ENCODE measurements at places on chromosomes 2 and 18.

- DNase-seq = no peak
Observed at GRCh38 chr2:141714496-141714895, 416.3 kb downstream of the LRP1B start.

GRCh38 chr2:41718705-41719104, 329.1 kb upstream of the PKDCC start:
- no peak for DNase-seq

DNA sequence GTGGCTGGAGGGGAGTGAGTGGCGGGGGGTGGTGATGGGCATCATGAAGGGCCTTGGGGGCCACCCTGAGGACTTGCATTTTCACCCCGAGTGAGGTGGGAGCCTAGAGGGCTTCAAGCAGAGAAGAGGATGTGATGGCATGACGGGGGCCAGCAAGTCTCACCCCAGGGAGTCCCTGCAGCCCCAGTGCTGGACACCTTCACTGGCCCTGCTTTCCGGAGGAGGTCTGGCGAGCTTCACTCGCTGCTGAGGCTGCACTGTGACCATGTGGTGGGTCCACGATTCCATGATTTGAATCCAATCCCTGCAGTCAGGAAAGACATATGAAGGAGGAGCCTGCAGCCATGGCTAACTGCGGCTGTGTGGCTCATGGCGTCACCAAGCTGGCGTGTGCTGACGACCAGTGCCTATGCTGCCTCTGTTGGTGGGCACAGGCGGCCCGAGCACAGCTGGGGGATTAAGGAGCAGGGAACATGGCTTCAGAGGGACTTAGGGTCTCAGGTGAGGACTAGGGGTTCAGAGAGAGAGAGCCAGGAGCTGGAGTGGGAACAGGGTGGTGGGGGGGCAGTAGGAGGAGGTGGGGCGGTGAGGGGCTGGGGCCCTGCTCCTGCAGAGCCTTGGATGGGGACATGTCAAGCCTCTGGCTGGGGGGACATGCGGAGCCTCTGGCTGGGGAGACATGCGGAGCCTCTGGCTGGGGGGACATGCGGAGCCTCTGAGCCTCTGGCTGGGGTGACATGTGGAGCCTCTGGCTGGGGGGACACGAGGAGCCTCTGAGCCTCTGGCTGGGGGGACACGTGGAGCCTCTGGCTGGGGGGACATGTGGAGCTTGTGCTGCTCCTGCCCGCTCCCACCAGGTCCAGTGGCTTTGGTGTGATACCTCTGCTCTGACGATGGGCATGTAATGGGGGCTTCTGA, 3.6 kb downstream of the ZAP70 start:
- DNase-seq = no peak

- no peak for DNase-seq
Observed at GRCh38 chr2:121473512-121473911, 57.2 kb upstream of the RNU4ATAC start.

DNA sequence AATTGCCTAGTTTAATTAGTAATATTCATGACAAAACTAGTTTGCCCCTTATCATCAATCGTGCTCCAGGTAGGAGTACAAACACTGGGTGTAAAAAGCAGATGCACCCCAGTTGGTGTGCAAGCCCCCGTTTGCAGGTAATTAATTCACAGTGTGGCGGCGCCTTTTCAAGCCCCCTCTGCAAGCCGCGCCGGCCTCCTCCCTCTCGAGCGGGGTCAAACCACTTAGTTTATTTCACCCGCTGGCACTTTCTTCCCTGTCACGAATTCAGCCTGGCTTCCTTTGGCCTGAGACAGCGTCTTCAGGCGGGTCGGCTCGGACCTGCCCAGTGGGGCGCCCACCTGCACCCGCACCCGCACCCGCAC, 64.7 kb upstream of the MAPRE2 start:
- DNase-seq = no peak

- no peak for DNase-seq
Observed at GRCh38 chr2:134642938-134643337, 75.9 kb downstream of the TMEM163 start.

GRCh38 chr2:222034058-222034457, 264.7 kb downstream of the PAX3 start:
- DNase-seq = no peak

DNA sequence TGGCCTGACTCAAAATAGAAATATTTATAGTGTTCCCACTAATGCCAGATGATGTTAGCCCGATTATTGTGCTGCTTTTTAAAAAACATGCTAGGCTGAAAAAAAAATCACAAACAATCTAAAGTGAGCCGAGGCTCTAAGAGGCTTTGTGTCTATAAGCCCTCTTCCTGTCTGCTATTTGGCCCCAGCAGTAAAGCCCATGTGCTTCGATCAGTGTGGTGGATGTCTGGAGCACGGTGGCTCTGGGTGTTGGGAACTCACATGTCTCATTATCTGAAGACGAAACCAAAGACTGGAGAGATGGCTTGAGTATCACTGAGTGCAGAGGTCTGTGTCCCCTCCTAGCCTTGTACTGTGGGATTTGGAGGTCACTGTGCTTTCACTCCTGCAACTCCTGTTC, 55.1 kb downstream of the INO80C start:
- no peak for DNase-seq

DNA sequence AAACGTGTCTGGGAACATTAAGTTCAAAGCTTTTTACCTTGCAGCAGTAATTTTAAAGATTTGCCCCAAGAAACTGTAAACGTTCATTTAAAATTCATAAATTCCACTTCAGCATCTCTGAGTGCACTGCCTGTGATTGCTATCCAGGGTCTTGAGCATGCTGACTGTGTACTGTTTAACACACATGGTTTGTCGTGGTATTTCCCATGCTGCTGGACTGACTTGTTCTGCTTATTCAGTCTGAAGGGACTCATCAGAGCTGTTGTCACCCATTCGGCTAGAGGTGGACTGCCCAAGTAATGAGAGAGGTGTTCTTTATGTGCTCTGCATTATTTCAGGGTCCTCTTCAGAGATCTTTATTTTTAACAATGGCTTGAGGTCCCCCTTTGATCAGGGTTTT, 53.1 kb downstream of the RHBDD1 start:
- DNase-seq = no peak

- no peak for DNase-seq
Observed at GRCh38 chr2:12116228-12116750, 369.9 kb downstream of the LPIN1 start.

GRCh38 chr2:180146541-180146940, 139.4 kb upstream of the CWC22 start:
- no peak for DNase-seq

GRCh38 chr2:205679410-205680009, 2.8 kb upstream of the NRP2 start:
- no peak for DNase-seq

DNA sequence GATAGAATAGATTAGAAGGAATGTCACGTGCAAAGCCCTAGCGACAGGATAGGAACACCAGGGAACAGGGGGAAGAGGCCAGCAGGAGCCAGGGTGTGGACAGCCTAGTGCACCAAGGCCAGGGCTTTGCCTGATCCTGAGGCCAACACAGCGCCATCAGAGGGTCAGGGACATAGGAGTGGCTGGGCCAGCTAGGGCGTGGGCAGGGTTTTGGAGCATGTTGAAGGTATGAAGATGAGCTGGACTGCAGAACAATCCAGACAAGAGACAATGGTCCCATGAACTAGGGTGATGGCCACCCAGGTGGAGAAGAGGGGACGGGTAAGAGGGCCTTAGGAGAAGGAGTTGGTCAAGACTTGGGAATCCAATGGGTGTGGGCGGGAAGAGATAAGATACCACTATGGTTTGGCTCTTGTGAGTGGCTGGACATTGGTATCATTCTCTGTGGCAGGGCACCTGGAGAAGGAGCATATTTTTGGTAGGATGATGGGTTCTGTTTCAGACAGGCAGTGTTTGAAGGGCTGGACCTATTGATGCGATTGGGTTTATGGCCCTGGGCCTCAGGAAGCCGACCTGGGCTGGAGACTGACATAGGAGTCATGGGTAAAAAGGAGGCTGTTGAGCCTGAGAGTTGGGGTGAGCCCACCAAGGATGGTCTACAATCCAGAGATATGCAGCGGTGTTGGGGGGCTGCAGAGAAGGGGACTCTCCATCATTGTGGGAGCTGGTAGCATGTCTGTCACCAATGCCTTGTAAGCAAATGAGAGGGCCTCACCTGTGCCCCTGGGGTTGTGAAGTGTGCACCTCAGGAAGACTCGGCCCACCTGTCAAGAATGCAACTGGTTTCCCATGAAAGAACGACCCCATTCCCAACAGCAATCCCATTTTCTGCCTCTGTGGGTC, 2.0 kb upstream of the HS1BP3 start:
- no peak for DNase-seq

GRCh38 chr2:81087646-81088045, 783.1 kb upstream of the LRRTM1 start:
- no peak for DNase-seq

GRCh38 chr2:26103752-26104151, 69.1 kb upstream of the GAREM2 start:
- DNase-seq = no peak

DNA sequence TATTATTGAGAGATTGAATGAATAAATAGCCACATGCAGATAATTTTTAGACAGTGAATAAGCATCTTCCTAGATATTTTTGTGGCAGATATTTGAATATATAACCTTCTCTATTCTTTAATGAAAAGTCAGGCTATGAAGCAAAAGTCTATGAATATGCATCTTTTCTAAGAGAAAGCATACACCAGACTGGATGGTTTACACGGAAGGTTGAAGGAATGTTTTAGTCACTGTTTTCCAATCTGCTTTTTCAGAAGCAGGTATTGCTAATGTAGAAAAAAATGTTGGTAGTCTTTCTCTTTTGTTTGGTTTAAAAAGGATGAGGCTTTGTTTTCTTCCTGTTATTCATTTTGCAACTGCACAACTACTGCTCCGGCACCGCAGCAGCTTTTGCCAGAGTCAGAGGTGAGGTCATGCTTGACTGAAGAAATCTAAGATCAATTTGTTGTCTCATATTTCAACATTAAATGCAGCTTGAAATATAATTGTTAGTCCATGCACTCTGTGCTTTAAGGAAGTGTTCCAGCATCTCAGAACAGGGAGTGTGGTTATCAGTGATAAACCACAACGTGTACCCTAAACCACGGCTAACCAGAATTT, 1540.8 kb upstream of the PIK3C3 start:
- no peak for DNase-seq

GRCh38 chr2:195532255-195532627, 124.8 kb upstream of the SLC39A10 start:
- no peak for DNase-seq

GRCh38 chr18:78595924-78596573, 383.6 kb upstream of the SALL3 start:
- DNase-seq = no peak

GRCh38 chr2:110805894-110806452, 73.6 kb downstream of the ACOXL start:
- no peak for DNase-seq

GRCh38 chr2:75705921-75706320, 4.8 kb downstream of the GCFC2 start:
- no peak for DNase-seq

- peak; percentile 22 for DNase-seq
Observed at GRCh38 chr18:75127143-75128021, 81.6 kb downstream of the PTGR3 start.

DNA sequence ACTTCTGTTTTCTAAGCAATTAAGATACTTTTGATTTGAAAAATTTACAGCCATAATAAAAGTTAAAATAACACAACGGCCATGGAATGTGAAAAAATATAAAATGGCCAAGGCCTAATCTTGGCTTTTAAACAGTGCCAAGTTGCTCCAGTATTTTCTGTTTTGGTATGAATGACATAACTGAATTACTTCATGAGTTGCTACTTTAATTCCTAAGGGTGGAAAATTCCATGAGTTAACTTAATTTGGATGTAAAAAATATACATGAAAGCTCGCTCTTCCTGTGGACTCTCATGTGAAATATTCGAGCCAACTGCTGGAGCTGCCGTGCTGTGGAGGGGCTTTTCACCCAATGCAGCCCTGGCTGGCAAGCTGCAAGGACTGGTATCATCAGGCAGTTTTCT, 286.0 kb upstream of the CCDC68 start:
- DNase-seq = no peak

GRCh38 chr2:133780099-133780996, 212.1 kb upstream of the NCKAP5 start:
- peak; percentile 22 for DNase-seq

DNA sequence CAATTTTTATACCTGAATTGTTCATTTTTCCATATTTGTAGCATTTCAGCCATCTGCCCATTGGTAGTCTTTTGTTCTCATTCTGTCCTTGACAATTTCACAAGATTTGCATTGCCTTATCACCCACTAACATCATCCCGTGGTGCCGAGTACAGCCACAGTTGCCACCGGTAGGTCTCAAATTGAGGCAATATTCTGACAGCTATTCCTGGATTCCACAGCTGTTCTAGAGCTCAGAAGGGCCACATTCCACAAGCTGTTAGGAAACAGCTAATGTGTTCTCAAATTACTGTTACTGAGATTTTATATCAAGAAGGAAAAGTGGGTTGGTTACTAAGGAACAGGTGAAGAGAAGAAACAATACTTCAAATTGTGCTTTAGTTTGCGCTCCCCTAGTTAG, 178.8 kb downstream of the RPRM start:
- no peak for DNase-seq

DNA sequence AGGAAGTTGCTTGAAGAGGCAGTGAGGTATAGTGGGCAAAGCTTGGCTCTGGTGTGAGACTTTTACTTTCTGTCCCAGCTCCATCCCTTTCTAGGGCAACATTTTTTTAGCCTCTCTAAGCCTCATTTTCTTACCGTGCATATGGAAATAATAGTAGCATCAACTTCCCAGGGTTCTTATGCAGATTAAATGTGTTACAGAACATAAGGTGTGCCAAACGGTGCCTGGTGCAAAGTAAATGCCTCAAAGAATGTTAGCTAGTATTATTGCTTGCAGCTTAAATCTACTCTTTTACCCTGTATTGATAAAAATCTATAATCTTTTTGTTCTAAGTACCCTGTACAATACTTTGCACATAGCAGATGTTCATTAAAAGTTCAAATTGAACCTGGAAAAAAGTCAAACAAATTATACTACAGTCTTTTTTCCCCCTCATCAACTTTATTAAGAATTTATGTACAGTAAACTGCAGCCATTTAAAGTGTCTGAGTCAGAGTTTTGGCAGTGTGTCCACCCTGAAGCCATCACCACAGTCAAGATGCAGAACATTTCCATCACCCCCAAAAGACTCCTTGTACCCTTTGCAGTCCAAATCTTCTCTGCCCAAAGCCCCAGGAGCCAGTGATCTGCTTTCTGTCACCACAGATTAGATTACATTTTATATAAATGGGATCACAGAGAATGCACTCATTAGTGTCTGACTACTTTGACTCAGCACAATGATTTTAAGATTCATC, 10.6 kb downstream of the MAPRE2 start:
- DNase-seq = no peak

DNA sequence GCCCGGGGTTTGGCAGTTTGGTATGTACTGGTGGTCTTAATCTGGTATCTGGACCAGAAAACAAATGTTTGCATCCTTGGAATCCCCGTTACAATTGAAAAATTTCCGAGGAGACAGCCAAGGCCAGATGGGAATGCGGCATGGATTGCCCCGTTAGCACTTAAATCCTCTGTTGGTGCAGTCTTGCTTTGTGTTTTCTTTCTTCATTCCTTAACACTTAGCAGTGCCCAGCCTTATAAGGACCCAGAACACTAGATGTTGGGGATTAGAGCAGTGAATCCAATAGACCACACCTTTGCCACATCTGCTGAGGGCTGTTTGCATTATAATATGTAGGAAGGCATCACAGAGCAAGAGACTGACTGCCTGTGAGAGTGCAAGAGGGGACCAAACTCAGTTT, 12.8 kb upstream of the ZNF532 start:
- DNase-seq = no peak

- DNase-seq = no peak
Observed at GRCh38 chr2:127158614-127159290, 51.8 kb upstream of the BIN1 start.

GRCh38 chr18:79567481-79568147, 112.0 kb upstream of the CTDP1 start:
- no peak for DNase-seq
